ENCODE measurements at places on chromosomes 3 and 15.

- DNase-seq: no peak
Measured at GRCh38 chr3:50620420-50620819, 3.5 kb downstream of the MAPKAPK3 start.

DNA sequence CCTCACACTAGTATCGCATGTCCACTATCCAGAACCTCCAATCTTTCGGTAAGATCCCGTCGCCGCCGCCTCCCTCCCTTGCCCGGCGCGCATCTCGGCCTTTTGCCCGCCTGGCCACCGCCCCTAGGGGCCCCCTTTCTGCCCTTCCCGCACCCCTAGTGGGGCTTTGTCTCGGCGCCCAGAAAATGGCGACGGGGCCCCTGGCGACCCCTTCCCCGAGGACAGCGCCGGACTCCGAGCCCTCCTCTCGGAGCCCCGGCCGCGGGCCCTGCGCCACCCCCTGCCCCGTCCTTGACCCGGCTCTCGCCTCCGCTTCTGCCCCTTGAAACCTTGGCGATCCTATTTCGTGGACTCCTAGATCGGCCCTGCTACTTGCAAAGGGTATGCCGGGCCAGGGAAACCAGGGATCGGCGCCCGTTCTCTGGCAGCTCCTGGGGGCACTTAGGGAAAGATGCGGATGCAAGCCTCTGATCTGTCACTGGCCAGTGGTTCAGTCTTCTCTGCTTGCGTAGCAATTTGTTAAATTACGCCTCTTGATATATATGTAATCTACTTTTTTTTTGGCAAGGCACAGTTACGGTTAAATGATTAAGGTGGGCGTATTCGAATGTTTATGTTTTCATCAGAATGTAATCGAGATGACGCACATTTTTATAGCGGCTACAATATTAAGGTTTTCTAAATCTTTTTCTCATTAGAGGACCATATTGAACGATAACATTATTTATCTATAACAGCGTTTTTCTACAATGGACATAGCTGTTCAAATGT, 603 bp downstream of the EIF1B start:
- peak; percentile 7 for DNase-seq

DNA sequence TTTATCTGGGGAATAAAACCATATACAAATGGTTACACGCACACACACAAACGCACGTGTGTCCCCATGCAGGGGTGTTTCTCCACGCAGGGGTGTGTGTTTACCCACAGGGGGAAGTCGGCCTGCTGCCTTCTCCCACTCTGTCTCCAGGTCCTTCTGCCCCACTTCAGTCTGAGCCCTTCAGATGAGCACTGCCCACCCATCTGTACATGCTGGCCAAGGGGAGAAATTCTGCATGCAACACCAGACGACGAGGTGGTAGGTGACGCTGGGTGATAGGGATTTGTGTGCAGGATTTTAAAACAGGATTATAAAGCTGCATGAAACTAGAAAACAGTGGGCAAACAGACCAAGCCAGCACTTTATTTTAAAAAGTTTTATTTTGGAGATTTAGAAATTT, 122.5 kb downstream of the TJP1 start:
- no peak for DNase-seq

- no peak for DNase-seq
Measured at GRCh38 chr3:142999881-143000280, 1.5 kb upstream of the U2SURP start.

GRCh38 chr15:41928637-41929620, 35.1 kb upstream of the SPTBN5 start:
- DNase-seq: no peak

DNA sequence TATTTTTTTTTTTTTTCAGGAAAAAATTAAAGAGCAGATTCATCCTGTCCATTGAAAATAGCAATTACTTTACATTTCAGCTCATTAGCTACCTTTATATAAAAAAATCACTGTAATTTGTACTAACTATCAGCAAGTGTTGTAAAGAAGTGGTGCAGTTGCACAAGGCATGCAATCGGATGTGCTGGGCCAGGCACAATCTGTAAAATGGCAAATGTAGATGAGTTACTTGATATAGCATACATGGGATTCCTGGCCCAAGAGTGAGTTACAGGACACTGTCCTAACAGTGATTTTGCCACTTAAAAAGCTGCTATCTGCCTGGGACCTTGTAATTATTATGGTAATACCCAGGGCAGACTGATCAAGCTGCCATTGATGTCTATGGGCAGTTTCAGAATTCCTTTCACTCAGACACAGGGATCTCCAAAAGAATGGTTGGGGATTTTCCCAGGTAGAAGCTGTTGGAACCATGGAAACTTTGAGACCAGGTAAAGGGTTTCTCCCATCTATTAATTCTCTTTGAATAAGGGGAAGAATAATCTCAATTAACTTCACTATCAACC, 182.2 kb upstream of the ICE2 start:
- DNase-seq: no peak

DNA sequence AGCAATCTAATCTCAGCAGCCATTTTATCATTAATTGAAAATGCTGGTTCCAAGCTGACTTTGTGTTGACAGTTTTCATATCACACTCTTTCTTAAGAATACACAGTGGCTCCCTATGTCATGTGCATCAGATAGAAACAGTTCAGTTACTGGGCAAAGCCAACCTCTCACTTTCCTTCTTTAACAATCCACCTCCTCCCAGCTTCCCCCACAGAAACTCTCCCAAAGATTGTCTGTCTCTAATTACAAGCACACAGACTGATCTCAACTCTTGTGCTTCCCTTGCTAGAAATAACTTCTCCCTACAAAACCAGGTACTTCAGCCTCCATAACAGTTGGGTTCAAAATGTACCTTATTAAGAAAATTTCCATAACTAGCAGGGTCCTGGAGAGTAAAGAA, 228.9 kb upstream of the WNT5A start:
- no peak for DNase-seq

GRCh38 chr15:52292780-52293392, 2.7 kb downstream of the MYO5C start:
- DNase-seq: no peak

DNA sequence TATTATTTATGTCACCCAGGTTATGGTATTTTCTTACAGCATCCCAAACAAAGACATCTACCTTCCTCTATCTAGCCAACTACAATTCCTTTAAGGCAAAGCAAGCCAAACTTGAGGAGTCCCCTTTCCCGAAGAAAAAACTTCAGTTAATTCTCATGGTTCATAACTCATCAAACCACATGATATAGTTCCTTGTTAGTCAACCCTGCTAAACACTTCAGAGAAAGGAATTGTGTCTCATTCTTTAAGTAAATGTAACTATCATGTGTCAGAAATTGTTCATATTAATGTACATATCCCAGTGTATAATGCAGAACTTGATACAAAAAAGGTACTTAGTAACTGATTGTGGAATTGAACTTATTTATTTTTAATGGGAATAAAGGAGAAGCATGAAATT, 44.4 kb downstream of the ST3GAL6 start:
- DNase-seq: no peak

DNA sequence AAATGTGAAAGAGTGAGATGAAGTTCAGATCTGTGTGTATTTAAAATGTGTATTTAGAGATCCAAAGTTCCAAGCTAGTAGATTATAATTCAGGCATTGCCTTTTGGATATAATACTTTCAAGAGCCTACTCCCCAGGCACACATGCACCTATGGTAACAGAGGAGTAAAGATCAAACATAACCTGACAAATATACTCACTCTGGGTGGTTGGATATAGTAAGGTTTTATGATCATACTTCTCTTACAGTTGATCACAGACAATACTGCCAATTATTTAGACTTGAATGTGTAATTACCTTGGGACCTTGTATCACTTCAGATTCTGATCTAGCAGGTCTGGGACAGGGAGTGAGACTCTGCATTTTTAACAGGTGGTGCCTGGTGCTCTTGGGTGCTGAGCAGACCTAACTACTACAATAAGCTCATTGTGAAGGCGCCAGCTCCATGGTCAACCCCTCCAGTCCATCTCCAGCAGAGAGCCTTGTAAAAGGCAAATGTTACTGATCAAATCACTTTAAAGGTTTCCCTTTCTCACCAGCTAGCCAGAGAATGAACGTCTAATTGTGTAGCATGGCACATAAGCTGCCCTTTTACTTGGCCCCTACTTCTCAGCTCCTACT, 55.5 kb downstream of the NBEAL2 start:
- no peak for DNase-seq

GRCh38 chr3:108271626-108272025, 24.7 kb upstream of the HHLA2 start:
- DNase-seq: no peak

- no peak for DNase-seq
Measured at GRCh38 chr3:186151077-186151971, 42.4 kb upstream of the ETV5 start.

- no peak for DNase-seq
Measured at GRCh38 chr3:133944181-133944580, 48.5 kb upstream of the RAB6B start.

- no peak for DNase-seq
Measured at GRCh38 chr3:61634678-61635077, 73.3 kb downstream of the PTPRG start.

DNA sequence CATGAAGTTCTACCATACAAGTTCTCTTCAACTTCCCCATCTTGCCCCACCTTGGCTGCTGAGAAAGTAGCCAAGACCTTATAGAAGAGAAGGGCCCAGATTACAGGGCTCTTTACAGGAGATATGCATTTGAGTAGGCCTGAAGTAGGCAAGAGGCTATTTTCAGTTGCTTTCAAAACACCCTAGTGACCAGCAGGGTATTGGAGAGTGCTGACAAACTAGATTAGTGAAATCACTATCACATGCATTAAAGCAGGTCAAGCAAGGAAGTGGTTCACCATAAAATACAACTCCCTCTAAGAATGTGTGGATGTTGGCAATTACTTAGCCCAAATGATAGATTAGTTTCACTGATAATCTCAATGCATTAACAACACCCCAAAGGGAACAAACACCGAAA, 2.7 kb upstream of the LZTFL1 start:
- no peak for DNase-seq

- no peak for DNase-seq
Measured at GRCh38 chr15:89119489-89120478, 31.5 kb downstream of the ABHD2 start.

GRCh38 chr3:44074181-44074580, 167.5 kb upstream of the TOPAZ1 start:
- no peak for DNase-seq

- DNase-seq: no peak
Measured at GRCh38 chr3:108415661-108416060, 94.7 kb downstream of the MYH15 start.

DNA sequence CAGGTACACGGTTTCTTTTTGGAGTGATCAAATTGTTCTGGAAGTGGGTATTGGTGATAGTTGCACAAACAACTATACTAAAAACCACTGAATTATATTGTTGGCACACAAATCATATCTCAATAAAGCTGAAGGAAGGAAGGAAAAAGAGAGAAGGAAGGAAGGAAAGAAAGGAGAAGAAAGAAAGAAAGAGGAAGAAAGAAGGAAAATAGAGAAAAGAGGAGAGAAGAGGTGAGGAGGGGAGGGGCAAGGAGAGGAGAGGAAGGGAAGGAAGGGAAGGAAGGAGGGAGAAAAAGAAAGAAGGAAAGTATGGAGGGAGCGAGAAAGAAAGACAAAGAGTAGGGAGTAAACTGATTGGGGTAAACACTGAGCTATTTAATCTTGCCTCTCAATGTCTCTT, 77.9 kb upstream of the TSC22D2 start:
- DNase-seq: no peak

GRCh38 chr15:97966924-97967620, 6.6 kb downstream of the ARRDC4 start:
- no peak for DNase-seq

- no peak for DNase-seq
Measured at GRCh38 chr3:80355144-80355543, 587.3 kb upstream of the ROBO1 start.

GRCh38 chr3:111194048-111194447, 122.4 kb downstream of the NECTIN3 start:
- DNase-seq: no peak

- DNase-seq: no peak
Measured at GRCh38 chr3:129182390-129183185, 1.1 kb downstream of the CNBP start.

- DNase-seq: no peak
Measured at GRCh38 chr3:139227827-139228226, 116.0 kb upstream of the MRPS22 start.

DNA sequence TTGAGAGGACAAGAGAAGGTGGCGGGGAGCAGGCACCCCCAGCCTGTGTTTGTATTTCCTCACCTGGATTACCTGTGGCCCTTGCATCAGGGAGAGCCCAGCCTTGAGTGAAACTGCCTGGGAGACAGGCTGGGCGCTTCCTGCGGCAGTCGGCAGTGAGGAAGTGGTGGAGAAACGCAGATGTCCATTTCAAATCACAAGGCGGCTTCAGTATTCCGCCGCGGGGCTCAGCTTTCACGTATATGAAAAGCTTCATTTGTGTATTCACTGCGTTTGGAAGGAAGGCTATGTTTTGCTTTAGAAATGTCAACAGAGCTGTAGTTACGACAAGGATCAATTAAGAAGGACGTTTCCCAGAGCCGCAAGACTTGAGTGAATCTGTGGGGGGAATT, 167.4 kb upstream of the CTDSPL start:
- DNase-seq: no peak

GRCh38 chr3:27503526-27503925, 19.3 kb upstream of the SLC4A7 start:
- no peak for DNase-seq

DNA sequence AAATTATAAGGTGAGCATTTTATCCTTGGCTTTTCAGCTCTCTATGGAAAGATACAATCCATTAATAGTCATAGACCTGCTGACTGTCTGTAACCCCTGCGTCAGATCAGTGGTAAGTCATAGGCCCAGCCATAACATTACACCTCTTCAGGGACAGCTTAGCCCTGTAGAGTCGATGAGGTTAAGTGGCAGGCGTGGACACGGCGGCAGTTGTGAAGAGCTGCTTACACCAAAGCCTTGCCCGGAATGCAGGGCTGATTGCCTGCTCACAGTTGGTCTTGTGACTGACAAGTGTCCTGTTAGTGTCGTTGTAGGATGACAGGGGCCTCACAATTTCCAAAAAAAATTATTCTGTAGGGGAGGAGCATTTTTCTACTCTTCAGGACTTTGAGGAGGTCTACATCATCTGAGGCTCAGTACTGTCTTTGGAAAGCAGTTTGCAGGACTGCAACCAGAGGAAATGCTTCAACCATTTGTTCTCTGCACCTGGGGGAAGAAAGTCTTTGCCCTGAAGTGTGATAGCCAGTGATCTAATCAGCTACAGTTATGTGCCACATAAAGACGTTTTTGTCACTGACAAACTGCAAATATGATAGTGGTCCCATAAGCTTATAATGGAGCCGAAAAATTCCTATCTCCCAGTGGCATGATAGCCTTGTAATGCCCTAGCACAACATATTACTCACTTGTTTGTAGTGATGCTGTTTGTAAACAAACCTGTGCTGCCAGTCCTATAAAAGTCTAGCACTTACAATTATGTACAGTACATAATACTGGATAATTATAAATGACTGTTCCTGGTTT, 14.9 kb upstream of the SELENOT start:
- no peak for DNase-seq

GRCh38 chr15:71049706-71050422, 65.4 kb upstream of the THSD4 start:
- DNase-seq: no peak

DNA sequence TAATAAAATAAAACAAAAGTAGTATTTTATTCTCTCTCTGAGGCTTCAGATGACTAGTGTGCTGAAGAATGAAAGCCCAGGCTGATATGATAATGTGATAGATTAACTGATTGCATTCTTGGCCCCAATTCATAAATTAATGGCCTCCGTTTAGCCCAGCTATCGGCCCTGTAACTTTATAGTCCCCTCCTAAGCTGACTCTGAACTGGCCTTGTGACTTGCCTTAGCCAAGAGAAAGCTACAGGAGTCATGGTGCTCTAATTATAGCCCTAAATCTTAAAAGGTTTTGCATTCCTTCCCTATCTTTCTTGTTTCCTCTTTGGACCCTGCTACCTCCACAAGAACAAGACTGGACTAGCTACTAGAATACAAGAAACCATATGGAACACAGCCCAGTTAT, 123.2 kb upstream of the EPHA3 start:
- DNase-seq: no peak

All from stimulated activated CD4-positive, alpha-beta T cell treated with anti-CD3 and anti-CD28 coated beads, Interleukin-1b, Interleukin-23, amount 100 ng/mL, for 1 hour (primary cell).